Epithelial cell of proximal tubule (primary cell): ENCODE measurements at places on chromosomes 11 and 22.

DNA sequence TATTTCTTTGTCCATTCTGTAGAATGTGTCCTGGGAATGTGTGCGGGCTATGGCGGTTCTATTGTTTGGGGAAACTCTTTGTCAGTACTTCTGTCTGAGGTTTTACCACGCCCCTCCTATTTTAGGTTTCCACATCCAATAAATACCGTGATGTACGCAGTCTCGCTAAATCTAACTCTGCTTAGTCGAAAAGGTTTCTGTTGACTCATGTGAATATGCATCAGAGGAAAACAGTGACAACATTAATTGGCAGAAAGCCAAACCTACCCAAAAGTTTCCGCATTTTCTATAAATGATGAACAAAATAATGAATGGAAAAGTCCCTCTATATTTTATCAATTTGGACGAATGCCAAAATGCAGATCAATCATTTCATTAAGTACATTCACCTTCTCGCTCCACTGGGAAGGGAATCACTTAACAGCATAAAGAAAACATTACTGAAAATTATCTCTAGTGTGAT lies 143.4 kb downstream of the MAML2 start:
- no peak for DNase-seq

DNA sequence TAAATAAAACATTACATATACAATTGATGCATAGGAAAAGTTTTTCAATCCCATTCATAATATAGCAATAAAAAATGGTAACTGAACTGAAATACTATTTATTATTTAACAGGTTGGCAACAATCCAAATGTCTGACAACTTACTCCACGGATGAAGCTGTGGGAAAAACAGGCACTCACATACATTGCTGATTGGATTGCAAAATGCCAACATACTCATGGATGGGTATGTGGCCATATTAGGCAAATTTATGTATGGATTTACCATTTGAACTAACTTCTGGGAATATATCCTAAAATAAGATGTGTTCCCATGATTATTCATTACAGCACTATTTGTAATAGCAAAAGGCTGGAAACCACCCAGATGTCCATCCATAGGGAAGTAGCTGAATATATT lies 3.2 kb upstream of the BIRC2 start:
- no peak for DNase-seq

GRCh38 chr22:24138649-24139420 lies 42.5 kb upstream of the SUSD2 start:
- DNase-seq = no peak

DNA sequence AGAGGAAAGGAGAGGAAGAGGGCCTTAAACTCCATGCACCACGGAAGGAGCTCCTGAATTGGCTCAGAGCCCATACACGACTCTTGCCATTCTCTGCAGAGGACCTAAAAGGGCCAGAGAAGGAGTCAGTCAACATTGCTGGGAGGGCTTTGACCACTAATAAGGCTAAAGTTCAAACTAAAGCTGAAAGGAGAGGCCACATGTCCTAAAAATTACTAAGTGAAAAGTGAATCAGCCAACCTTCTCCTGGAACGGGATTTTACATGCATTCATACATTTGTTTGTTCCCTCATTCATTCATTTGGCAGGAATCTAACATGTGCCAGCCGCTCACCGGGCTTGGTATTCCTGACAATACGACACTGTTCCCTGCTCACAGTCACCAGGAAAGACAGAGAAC lies 10.5 kb downstream of the CLMP start:
- DNase-seq = no peak

DNA sequence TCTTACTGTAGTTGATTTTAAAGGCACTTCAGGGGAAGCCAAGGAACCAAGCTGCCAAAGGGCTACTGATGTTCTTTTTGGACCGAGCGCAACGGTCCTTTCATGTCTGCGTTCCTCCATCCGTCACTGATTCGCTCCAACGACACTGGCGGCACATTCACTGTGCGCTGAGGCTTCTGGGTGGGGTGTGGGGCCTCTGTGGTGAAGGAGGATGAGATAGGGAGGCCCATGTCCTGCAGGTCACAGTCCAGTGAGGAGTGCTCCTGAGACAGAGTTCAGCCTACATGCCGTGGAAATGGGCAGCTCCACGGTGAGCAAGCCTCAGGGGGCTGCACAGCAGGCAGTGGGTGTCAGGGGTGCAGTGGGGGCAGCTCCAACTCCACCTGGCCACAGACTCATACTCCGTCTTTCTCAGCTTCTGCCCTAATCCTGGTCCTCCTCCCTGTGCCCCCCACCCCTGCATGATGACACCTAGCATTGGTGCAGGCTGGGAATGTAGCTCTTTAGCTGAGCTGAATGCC lies 87.8 kb upstream of the SHANK2 start:
- DNase-seq = no peak

DNA sequence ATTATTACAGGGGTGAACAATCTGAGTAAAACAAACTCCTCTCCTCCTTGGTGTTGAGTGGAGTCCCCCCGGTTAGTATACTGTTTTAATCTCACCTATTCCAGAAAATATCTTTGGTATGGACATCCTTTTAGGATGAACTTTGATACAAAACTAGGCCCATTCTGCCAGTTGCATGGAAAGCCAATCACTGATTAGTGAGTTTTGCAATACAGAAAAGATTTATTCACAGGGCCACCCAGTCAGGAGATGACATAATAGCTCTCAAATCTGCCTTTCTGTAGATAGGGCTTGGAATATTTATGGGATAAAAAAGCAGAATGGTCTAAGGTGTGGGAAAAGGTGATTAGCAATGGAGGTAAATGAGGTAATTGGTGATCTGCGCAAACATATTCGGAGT lies 30.3 kb upstream of the SLC22A25 start:
- DNase-seq = no peak

GRCh38 chr11:65578134-65578533 lies 2.3 kb downstream of the EHBP1L1 start:
- no peak for DNase-seq

GRCh38 chr22:36378080-36378868 lies 9.5 kb downstream of the MYH9 start:
- no peak for DNase-seq
